ENCODE measurements at places on chromosomes 12 and 14. TPM values are rescaled to one million over a fixed set of nuclear protein-coding genes. Genes with fewer than 3 reads are reported as not detected.
A peak's percentile ranks its signal among the peaks of the same experiment; 100 is the strongest.

DNA sequence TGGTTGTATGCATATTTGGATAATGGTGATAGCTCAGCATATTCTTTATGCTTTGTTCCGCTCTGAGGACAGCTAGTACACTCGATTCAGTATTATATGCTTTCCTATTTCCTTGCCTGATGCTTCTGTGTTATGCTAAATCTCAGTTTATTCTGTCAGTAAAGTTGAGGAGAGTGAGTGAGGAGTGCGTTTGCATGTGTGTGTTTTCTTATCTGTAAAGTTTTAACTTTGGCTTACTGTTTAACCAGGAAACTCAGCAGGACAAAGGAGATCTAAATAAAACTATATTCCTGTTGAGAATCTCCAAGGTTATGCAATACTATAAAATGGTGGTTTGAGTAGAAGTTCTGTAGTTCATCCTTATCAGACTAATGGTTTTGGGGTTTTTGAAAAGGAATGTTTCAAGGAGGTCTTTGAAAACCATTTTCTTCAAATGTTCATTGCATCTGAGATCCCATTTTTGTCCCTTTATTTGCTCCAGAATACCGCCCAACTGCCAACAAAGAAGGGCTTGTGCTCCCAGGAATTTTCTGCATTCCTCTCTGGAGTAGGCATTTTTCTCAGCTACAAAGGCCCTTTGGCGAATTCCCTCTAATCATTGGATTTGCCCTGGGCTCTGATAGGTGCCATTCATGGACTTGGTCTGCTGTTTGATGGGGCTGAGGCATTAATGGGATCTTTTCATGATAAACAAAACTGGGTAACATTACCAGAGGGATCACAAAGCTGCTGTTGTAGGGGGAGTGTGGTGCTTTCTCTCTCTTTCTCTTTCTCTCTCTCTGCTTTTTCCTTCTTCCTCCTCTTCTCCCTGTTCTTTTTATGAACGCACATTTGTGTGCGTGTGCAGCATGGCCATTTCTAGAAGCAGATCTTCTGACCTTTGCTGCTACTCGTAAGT is 71.7 kb downstream of the HMGA2 start:
- DNase-seq, result no peak

DNA sequence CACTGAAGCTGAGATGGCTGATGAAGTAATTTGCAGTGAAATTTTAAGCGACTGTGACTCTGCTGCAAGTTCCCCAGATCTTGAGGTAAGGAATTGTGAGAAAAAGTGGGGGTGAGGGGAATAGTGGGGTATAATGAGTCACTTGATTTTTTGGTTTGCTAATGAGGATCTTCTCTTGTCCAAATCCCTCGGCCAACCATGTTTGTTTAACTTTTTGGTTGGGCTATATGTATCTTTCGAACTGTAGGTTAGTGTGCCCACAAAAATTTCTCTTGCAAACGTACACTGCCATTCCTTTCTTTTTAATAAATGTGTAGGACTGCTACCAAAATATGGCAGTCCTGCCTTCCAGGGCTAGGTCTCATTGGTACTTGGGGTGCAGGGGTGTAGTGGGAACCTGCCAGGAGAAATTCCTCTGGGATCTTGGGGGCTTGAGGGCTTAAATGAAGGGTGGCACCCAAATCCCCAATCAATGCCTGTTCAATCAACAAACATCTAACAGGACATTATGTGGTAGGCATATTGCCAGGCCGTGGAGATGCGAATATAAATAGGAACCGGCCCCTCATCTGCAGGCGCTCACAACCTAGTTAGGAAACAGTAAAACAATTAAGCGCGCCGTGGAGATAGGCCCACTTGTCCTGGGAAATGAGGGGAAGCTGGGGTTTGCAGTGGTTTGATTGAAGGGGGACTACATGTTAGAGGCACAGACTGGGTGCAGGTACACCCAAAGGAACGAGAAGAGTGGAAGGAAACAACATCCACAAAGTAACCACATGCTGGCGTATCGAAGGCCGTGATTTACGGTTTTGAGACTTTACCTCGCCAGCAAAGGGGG is 1.3 kb upstream of the PABPN1 start:
- DNase-seq, result no peak

GRCh38 chr12:94047781-94048567 is 100.4 kb upstream of the PLXNC1 start:
- no peak for DNase-seq

Gene PLD4
- 0.16 TPM for total RNA-seq

Gene KLHL33
- not detected for total RNA-seq

GRCh38 chr12:72872238-72872887 is 600.2 kb downstream of the TRHDE start:
- no peak for DNase-seq

GRCh38 chr12:7113389-7113871 is 4.4 kb upstream of the C1RL start:
- DNase-seq, result peak; percentile 35

Data from activated T-helper 2 cell treated with anti-CD3 and anti-CD28 coated beads, Interferon-gamma antibody, Interleukin-2, Interleukin-4, amounts not matched to agents 10 μg/mL and 5 μg/mL and 100 μg/mL, durations not matched to agents 14 hours and 24 hours and 36 hours (primary cell).